ENCODE measurements at places on chromosomes 7 and 10.

GRCh38 chr7:47813620-47814260 lies 134.5 kb downstream of the PKD1L1 start:
- no peak for DNase-seq

DNA sequence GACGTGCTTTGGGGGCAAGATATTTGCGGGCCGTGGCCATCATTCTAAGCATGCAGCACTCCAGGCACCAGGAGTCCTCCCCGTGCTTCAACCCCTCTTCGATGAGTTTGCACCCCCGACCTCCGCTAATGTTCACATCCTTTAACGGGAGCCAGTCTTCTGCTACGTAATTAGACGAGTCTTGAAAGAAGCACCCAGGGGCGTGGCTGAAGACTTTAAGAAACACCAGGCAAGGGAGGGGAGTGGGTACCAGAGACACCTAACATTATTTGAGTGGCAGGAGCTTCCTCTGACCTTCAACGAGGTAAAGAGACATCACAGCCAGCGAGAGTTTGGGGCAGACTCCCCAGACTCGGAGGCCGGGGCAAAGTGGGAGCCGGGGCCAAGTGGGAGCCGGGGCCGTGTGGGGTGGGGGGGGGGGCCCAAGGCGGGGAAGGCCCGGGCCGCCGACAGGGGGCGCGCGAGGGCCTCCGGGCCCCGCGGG lies 31.1 kb upstream of the TOMM7 start:
- DNase-seq: no peak

DNA sequence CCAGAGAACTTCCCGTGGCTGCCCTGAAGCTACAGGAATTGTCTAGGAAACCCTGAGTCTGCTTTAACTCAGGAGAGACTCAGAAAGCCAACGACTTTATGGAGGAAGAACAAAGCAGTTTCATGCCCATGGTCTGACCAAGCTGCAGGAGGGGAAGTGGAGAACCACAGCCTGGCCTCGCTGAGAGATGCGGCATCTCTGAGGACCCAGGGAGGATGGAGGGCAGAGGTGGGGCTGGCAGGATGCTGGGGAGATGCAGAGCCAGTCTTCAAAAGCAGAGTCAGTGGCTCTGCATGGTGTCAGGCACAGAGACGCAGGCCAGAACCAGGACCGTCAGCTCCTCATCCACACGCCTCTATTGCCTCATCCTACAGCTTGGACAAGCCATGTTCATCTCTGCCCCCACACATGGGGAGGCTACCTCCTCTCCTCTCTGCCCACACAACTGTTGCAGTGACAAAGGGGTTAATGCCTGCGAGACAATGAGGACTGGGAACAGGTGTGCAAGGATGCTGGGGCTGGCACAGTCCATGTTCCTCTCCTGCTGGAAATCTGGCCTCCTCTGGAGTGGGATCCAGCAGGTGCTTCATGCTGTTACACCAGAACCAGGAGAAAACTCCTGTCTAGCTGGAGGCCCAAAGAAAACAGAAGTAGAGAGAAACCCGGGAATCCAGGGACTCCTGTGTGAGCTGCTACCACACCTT lies 267.0 kb downstream of the PLXNA4 start:
- DNase-seq: no peak

DNA sequence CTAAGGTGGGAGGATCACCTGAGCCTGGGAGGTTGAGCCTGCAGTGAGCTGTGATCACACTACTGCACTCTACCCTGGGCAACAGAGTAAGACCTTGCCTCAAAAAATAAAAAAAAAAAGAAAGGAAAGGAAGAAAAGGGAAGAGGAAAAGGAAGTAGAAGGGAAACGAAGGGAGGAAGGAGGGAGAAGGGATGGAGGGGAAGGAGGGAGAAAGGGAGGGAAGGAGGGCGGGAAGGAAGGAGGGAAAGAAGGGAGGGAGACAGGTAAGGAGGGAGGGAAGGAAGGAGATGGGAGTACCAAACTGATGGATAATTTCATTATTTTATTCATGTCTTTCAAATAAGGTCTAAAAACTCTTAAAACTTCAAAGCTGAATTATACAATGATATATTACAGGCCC lies 106.3 kb downstream of the KMT2C start:
- no peak for DNase-seq

DNA sequence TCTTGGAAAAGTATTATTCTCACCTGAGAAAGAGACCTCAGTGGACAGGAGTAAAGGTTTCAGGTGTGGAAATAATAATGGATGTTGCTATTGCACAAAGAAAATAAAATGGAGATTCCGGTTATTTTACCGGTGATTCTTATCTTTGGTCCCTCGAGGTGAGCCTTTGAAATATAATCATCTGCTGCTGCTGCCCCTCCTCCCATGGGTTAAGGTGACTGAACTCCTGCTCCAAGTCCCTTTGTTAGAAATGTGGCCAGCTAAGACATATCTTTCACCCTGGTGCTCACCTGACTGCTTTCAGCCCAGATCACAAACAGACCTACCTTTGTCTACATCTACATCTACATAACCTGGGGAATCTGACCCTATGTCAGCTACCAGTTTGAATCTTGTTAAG lies 5.7 kb downstream of the CUBN start:
- no peak for DNase-seq

GRCh38 chr10:48685731-48686130 lies 1.1 kb downstream of the WDFY4 start:
- no peak for DNase-seq

DNA sequence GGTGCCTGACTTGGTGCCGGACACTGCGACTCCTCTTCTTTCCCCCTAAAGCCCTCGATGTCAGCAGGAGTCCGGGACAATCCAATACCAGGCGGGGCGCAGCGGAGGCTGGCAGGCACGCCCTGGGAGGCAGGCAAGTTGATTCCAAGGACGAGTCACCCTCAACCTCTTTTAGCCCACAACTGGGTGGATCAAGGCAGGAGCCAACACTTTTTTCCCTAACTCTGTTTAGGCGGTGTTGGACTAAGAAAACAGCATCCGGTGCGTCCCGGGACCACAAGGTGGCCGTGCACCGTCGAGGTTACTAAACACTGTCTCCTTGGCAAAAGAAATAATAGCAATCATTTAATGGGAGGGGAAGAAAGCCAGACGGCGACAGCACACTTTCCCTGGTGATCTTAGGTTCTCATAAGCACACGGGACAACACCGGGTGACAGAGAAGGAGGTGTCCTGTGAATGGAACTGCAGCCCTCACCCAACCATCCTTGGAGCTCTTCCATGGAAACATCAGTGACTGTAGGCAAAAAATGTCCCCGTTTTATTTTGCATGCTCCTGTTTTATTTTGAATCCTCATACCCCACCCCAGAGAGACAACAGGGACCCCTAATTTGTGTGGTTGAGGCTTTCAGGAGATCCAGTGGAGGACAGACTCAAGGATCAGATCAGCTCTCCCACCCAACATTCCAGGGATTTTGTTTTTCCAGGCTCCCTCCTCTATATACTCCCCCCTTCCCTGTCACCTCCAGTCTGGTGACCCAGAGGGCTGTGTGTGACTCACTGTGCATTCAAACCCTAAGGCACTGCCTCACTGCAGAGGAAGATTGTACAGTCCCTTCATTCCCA lies 1.3 kb upstream of the CALCR start:
- DNase-seq: no peak

DNA sequence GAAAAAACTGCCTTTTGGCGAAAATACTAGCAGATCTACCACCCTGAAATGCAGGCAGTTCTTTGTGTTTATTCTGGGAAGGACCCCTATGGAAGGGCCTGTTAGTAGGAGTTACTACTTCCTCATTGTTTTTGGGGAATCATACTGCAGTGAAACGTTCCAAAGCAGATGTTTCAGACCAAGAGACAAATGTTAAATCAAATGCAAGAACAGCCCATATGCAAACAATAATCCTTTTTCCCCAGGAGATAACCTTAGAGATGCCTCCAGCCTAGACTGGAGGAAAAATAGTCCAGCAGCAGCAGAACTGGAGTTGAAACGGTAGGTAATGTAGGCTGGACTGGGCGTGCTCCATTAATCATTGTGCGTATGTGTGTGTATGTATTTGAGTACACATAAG lies 65.9 kb upstream of the VWDE start:
- DNase-seq: no peak

- no peak for DNase-seq
Observed at GRCh38 chr7:91212582-91212981, 51.7 kb upstream of the FZD1 start.
